Activated CD4-positive, CD25-positive, alpha-beta regulatory T cell (primary cell): ENCODE measurements at places on chromosomes 4 and X.

DNA sequence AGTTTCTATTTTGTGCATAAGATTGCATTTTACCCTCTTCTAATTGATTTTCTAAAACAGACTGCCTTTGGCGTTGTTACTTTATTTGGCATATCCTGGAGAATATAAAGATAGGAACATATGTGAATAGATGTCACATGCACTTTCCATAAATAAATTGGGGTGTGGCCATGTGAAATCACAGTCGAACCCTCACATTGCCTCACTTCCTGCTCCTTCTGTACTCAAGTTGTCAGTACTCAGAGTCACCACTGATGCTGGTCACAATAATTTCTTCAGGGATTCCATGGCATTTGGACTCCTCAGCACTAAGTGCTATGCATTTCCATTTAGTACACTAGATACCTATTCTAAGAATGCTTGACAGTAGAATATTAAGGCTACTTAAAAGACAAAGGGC is 1.4 kb upstream of the EMCN start:
- no peak for DNase-seq

GRCh38 chrX:68433155-68433980 is at the start of gene OPHN1:
Gene OPHN1 (minus strand): TSS chrX:68433495. CDS start chrX:68433020, 475 bp downstream.
- DNase-seq: no peak

DNA sequence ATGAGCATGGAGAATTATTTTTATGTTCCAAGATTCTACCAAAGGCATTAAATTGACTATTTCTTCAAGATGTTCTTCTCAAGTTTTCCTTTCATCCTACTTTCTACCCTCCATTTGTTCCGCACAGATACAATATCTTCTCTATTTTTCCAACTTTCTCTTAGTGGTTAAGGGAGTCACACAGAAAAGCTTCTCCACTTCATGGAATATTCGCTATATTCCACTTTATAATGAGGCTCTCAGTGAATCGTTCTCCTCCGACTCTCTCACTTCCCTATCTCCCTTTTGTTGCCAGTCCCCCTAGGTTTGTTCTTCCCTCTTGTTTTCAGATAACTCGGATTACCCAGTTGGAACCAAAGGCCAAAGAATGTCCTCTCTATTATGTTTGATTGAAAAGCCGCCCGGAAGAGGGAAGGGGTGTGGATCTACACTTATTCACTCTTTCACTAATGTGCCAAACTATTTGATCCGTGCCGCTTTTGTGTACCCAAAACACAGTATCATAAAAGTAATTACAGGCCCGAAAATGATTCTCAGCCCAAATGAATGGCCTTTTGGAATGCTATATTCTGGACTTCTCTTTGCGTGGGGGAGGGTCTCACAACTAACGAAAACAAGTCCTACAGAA is 1.2 kb downstream of the SH3D19 start:
- DNase-seq: no peak

DNA sequence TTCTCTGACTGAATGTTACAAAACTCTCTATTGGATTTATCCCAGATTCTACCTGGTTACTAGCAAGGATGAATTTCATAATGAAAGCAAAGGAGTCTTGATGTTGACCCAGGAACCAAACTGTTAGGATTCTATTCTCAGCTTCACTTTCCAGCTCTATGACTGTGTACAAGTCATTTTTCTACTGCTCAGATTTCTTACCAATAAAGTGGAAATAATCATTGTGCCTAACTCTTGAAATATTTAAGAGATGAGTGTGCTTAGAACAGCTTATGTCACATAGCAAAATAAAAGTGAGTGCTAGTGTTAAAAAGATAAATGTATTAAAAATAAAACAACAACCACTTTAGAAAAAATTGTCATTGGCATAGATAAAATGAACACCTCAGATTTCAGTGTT is 45.6 kb downstream of the EPHA5 start:
- no peak for DNase-seq

GRCh38 chr4:59122626-59123025 is 2012.4 kb upstream of the IGFBP7 start:
- DNase-seq: no peak

- DNase-seq: no peak
Measured at GRCh38 chr4:28776004-28776403, 1915.4 kb downstream of the STIM2 start.

DNA sequence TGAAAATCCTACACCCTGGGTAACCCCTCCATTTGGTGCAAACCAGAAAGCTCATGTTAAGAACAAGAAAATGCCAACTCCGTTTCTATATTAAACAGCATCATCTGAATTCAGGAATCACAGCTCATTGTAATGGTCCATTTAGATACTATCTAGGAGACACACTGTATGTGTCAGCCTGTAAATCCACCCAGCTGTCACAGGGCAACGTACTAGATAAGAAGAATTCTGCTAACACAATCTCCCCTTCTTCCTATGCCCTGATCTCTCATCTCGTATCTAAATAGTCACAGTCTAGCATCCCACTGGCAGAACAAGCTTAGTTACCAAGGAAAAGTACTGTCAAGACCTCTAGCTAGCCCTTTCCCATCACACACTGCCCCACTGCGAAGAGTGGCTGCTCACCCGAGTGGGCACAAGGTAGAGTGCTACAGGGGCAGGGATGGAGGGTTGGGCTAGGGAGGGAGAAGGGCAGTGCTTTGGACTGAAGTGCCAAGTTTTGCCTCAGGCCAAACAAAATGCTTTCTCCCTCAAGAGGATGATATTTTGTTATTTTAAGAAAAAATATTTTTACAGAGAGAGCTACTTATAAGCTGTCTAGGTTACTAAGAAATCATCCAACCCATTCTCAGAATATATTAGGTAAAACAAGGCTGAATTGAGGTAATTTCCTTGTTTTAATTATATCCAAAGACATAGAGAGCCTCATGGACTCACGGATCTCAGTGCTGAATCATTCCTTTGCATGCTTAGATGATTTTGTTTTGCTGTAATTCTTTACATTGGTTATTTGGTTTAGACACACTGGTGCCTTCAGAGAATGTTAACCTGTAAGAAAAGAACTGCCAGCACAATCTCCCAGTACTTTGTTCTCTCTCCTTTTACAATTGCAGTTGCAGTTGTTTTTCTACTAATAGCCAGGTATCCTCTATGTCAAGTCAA is 196.6 kb downstream of the PRDM5 start:
- DNase-seq: no peak
